ENCODE measurements at places on chromosomes 13 and 19. TPM values are rescaled to one million over a fixed set of nuclear protein-coding genes. Genes with fewer than 3 reads are reported as not detected.

The FAM124A gene
- total RNA-seq: 5.0 TPM

The LRRC63 gene
- 0.83 TPM for total RNA-seq

The ATXN8OS gene
- total RNA-seq: not detected

The TBCB gene
- 117 TPM for total RNA-seq

The ZNF714 gene
- 17.0 TPM for total RNA-seq

The CLEC11A gene
- 8.1 TPM for total RNA-seq

The DPF1 gene
- total RNA-seq: not detected

The YJEFN3 gene
- 14.1 TPM for total RNA-seq

The PSG6 gene
- not detected for total RNA-seq

The NLRP7 gene
- total RNA-seq: not detected

The ZNF615 gene
- 14.9 TPM for total RNA-seq

The ZNF223 gene
- total RNA-seq: 16.9 TPM

- no peak for DNase-seq
These were observed 239.4 kb downstream of the TEX29 start for GRCh38 chr13:111559612-111560403.

DNA sequence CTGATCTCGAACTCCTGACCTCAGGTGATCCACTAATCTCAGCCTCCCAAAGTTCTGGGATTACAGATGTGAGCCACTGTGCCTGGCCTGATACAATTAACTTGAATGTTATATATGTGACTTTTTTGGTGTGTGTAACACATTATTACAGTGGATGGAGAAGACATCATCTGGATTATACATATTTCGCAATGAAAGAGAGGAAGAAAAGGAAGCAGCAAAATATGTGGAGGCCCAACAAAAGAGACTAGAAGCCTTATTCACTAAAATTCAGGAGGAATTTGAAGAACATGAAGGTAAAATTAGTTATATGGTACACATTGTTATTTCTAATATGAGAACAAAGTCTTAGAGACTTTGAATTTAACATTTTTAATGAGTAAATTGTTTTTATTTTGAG is 55.5 kb downstream of the BRCA2 start:
- DNase-seq: no peak

GRCh38 chr13:91157273-91158016 is 190.0 kb upstream of the MIR17HG start:
- DNase-seq: no peak

- DNase-seq: no peak
These were observed 5.4 kb upstream of the VSTM2B start for GRCh38 chr19:29520390-29520789.

DNA sequence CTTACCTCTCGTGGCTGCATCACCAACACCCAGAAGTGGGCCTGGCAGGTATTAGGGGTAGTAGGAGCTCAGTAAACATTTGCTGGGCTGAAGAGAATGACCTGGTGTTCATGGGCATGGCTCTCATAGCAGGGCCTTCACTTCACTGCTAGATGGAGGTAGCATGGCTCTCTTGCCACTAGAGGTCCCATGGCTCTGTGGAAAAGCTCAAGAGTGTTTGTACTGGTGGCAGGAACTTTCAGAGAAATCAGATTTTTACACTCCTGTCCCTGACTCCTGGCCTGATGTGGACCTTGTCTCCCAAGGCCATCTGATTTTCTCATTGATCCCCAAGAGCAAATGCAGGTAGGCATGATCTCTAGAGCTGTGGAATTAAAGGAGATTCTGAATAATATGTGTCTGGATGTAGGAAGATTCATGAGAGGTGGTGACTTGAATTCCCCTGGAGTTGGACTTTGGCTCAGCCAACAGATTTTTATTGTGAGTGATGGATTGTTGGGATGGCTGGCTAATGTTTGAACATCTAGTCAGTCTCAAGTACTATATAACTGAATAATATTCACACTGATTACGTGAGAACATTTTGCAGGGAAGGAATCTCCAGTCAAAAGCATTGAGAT is 5.7 kb downstream of the ZNF574 start:
- DNase-seq: no peak

DNA sequence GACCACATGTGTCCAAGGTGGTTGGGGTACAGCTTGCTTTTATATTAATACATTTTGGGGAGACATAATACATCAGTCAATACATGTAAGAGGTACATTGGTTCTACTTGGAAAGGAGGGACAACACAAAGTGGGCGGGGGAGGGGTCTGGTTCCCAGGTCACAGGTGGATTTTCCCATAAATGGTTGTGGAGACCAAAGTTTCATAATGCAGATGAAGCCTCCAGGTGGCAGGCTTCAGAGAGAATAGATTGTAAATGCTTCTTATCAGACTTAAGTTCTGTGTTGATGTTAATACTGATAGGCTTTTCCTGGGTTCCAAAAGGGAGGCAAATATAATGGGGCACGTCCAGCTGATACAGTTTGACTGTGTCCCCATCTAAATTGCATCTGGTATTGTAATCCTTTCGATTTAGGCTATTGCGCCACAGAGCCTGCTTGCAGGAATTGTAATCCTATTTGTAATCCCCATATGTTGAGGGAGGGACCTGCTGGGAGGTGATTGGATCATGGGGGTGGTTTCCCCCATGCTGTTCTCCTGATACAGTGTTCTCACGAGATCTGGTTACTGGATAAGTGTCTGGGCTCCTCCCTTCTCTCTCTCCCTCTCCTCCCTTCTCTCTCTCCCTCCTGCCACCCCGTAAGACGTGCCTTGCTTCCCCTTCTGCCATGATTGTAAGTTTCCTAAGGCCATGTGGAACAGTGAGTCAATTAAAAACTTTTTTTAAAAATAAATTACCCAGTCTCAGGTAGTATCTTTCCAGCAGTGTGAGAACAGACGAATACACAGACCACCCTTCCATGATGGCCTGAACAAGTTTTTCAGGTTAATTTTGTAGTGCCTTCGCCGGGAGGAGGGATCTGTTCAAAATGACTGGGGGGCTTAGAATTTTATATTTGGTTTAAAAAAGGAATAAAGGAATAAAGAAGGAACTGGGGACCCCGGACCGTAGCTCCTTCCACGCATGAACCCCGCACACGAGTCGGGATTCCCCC is 44.9 kb downstream of the ZNF823 start:
- no peak for DNase-seq

- no peak for DNase-seq
These were observed 143.3 kb upstream of the IPO5 start for GRCh38 chr13:97810152-97810551.

GRCh38 chr19:42038666-42039065 is 31.3 kb downstream of the GRIK5 start:
- no peak for DNase-seq

DNA sequence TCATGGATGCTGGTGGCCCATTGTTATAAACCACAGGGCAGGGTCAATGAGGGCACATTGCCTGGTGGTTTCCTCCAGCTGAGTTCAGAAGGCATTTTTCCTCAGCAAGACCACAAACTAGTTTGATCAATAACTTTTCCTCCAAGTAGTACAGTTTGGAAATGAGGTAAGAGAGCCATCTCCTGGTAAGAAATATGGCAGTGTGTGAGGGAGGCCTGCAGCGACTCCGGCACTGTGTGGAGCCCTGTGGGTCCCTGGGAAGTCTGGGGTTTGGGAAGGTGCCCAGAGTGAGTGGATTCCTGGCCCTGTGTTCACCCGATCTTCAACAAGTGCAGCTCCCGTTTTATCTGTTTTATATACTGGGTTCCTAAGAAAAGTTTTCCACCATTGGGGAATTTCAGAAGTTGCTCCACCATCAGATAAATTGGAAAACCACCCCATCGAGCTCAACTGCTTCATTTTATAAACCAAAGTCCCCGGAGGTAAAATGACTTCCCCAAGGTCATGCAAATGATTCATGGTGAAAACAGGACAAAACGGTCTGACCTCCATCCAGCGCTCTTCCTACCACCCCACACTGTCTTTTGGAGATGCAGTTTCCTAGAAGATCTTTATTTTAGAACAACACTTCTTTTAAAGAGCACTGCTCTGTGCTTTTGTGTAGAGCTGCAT is 148.4 kb downstream of the KATNAL1 start:
- no peak for DNase-seq

DNA sequence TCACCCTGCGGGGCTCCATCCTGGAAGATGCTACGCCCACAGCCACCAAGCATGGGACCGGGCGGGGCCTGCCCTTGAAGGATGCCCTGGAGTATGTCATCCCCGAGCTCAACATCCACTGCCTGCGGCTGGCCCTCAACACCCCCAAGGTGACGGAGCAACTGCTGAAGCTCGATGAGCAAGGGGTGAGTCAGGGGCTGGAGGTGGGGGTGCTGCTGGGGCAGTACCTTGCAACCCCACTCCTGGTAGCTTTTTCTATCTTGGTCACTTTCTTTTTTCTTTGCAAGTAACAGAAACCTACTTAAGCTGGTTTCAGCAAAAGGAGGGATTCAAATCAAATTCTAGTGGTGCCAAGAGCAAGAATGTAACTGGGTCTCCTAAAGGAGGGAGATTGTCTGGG is 124.1 kb downstream of the DPF1 start:
- no peak for DNase-seq

DNA sequence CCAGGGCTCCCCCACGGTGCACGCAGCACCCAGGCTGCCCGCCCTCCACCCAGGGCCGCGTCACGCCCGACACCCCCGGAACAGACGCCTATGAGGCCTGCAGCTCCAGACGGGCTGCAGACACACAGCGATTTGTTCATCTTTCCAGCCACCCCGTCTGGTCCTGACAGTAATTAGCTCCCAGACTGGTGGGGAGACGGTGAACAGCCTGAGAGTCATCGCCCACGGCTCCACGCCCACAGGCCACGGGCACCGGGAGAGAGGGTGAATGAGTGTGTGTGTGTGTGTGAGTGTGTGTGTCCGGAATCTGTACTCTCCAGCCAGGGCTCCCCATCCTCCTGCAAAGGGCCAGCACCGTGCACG is 18.1 kb downstream of the GADD45B start:
- DNase-seq: no peak

GRCh38 chr13:47788844-47789243 is 212.2 kb downstream of the SUCLA2 start:
- no peak for DNase-seq

DNA sequence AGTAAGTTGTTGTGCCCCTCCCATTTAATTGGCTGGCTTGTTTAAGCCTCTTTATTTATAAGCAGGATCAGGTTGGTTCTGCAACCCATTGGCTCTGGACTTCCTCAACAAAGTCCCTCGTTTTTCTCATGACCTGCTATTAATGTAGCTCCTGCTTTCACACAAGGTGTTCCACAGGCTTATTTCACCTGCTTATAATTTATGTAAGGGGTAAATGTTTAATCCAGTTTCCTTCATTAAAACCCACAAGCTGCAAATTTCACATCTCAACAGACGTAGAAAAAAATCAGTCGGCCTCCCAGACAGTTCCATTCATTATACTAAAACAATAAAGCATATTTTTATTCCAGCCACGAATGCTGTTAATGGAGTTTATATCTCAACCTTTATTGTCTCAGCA is 86.1 kb downstream of the TBC1D4 start:
- no peak for DNase-seq

- DNase-seq: no peak
These were observed 66.4 kb downstream of the ZAR1L start for GRCh38 chr13:32248801-32249200.

DNA sequence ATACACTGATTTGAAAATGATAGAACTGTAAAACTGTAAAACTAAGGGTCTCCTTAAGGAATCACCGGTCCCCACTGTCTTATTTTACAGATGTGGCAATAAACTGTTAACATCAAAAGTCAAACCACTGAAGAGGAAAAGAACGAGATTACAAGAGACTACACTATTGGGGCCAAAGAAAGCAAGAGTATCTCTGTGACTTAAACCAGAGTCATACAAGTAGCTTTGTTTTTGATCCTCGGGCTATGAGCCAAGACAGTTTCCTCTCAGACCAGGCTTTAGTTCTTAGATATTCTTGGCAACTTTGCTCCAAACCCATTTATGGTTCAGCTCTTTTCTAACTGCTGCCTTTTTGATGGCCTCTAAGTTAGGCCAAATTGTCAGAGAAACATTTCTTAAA is 113.8 kb downstream of the TBC1D4 start:
- no peak for DNase-seq

DNA sequence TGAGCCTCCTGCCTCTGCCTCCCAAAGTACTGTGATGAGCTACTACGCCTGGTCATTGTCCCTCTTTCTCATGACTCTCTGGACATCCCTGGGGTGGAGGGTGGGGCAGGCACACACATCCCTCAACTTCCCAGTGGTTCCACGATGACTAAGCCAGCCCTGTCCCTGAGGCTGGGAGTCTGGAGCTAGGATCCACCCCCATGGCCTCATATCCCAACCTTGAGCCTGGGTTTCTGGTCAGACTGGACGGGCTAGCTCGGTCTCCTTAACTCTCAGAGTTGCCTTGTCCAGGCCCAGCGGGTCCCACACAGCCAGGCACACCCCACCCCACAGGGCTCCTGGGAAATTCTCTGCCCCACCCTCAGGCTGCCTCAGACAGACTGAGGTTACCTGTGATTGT is 19.6 kb downstream of the IER2 start:
- DNase-seq: peak; percentile 65

- no peak for DNase-seq
These were observed 92.0 kb upstream of the WASF3 start for GRCh38 chr13:26465514-26465913.

DNA sequence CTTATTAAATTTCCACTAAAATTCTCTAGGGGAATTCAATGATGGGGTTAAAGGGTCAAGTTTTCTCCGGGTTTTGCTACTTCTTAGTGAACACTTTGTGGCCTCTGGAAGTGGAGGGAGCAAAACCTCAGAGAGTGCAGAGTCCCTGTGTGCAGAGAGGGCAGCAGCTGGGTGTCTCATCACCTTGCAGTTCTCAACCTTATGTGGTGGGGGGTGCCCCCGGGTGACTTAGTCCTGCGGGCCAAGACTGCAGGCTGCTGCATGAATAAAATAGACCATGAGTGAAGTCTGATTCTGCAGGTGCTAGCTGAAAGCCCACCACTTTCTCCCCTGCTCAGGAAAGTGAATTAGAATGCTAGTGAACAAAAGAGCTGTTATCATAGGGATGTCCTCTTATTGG is 191.6 kb downstream of the DLEU7 start:
- no peak for DNase-seq

DNA sequence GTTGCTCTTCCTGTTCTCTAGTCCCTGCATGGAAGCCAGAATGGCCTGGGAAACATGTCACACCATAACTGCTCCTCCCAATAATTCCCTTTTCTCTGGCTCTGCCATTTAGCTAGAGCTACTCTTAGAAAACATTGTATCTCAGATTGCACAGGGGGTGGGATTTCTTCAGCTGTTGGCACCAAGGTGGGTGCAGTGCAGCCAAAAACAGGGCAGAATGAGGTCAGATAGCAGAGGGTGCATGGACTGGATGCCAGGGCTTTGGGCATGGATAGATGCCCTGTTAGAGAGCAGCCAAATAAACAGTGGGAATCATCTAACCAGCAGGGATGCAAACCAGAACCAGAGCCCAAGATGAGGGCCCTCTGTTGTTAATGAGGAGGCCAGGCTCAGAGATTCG is 4.9 kb upstream of the AMER2 start:
- no peak for DNase-seq

Data from ureter (tissue), 1 donor.